Activated CD8-positive, alpha-beta T cell treated with anti-CD3 and anti-CD28 coated beads for 36 hours (primary cell): ENCODE measurements at places on chromosomes 4 and X. TPM values are rescaled to one million over a fixed set of nuclear protein-coding genes. Genes with fewer than 3 reads are reported as not detected.

The CT55 gene
- total RNA-seq: not detected

GRCh38 chr4:1009542-1010394, 1.7 kb upstream of the FGFRL1 start:
- DNase-seq: peak; percentile 72

DNA sequence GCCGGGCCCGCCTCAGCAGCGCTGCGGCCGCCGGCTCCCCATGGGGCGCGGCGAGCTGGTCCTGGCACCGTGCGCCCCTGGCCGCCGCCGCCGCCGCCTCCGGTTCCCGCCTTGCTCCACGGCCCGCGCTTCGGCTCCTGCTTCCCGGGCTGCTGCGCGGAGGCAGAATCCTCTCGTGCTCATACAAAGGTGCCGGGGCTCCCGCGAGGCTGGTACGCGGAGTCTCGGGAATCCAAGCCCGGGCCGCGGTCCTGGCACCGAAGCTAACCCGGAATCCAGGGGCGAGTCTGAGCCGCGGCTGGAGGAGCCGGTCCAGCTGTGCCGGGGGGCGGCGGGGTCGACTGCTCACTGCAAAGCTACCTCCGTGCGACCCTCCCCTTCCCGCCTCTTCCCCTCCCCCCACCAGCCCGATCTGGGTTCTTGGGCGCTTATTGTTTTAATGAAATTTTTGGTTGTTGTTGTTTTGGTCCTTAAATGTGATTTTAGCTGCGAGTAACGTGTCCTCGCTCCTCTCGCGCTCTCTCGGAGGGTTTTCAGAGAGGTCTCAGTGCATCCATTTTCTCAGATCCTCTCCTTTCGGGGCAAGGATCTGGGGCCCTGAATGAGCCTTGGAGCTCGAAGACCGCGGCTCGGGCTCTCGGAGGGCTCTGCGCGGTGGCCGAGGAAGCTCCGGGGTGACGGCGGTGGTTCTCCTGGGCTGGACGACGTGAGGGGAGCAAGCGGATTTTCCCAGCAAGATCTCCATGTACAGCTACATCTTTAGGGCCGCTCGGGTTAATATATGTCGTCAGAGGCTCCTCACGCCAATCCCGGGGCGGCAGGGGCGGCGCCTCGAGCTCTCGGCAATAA, at the start of gene HAND2:
HAND2 (minus strand) TSS at position 753 of the 849 bp plus-strand sequence. CDS start 940 bp downstream, outside the sequence.
- DNase-seq: no peak

DNA sequence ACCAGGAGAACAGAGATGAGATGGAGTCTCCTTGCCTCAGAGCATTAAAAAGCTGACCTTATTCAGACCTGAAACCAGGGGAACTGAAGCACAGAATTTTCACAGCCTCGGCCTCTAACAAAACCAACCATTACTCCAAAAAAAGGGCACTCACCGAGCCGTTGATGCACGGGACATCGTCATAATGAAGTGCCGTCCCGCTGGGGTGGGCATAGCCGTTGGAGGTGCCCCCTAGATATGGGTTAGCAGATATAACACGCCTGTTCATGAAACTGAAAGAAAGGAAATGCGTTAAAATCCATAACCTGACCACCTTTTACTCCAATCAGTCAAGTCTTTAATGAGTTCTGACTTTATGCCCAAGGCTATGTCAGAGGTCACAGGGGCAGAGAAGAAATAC, 153.6 kb downstream of the AFAP1 start:
- no peak for DNase-seq

DNA sequence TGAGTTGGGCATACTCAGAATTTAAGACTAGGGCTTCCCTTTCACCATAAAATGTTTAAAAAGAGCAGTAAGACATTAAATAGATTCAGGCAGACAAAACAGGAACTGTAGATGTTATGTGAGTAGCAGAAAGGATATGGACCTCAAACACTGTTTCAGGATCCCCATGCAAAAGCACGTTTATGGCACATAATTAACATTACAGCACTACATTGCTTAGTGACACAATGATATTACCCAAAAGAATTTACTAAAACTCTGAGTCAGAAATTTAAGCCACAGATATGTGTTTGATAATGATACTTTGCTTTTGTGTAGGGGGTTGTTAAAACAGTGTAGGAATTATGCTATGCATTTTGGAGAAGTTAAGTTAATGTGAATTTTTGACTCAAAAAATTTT, 266.3 kb downstream of the PDGFC start:
- DNase-seq: no peak

GRCh38 chrX:155056471-155056870, 14.5 kb downstream of the CMC4 start:
- DNase-seq: no peak

DNA sequence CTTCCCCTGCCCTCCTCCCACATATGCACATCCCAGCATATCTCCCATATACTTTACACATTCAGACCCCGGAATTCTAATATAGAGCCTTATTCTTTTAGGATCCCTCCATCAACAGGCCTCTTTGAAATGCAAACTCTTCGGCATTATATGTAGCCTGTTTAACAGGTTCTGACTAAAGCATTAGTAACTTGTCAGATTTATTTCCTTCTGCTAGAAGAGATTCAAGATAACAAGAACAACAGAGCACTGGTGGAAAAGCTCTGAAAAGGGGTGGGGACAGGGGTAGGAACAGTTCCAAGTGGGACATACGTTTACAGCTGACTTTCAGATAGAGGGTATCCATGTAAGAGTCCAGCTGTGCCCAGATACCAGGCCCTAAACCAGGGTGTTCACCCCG, 31.7 kb upstream of the PRPS1 start:
- no peak for DNase-seq

GRCh38 chr4:121737846-121738554, 27.0 kb downstream of the SMIM43 start:
- DNase-seq: no peak
